K562 (cell line): ENCODE measurements at places on chromosomes 13 and 19. TPM values are rescaled to one million over a fixed set of nuclear protein-coding genes. Genes with fewer than 3 reads are reported as not detected.

DNA sequence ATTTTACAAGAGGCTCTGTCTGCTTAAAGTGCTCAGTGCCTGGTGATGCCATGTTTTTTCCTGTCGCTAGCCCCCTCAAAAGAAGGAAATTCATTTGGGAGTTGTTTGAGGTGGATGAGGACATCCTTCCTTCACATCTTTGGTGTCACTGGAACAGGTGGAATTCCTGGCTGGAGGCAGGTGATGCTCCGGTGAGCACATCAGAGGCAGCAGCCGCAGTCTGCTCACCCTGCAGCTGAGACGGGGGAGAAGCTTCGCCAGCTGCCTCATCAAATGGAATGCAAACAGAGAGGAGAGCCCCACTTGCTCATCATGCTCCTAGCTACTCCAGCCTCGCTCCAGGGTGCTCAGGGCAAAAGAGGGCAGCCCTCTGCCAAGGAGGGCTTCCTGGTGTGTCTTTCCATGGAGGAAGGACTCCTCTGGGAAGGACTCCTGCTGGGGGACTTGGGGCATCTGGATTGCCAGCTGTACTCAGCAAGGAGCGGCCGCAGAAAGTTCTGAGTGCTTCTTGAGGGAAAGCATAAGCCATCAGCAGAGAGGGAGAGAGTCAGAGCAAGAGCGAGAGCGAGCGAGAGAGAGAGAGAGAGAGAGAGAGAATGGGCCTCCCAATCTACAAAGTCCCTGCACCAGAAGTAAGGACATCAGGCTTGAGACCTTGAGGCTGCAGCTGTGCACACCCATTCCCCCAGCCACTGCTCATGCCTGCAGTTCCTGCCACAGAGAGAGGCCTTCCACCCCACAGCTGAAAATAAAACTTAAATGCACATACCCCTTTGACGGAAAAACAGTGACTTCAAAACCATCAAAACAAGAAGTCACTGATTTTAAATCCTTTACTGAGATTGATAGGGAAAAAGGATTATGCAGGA lies 74.3 kb upstream of the UBL3 start:
- DNase-seq: no peak

DNA sequence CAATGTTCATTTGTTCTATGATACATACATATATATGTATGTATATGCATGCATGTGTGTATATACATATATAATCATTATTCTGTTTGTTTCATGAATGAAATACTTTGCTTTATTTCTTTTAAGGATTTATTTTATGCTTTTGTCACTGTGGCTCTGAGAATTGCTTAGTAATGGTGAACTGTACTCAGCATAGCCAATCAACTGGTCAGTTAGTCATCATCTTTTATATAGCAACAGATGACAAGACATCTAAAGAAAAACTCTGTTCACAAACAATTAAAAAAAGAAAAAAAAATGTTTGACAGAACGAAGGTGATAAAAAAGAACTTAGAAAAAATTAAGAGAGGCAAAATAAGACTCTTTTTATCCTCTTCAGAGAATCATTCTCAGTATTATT lies 1440.3 kb downstream of the PCDH9 start:
- no peak for DNase-seq

DNA sequence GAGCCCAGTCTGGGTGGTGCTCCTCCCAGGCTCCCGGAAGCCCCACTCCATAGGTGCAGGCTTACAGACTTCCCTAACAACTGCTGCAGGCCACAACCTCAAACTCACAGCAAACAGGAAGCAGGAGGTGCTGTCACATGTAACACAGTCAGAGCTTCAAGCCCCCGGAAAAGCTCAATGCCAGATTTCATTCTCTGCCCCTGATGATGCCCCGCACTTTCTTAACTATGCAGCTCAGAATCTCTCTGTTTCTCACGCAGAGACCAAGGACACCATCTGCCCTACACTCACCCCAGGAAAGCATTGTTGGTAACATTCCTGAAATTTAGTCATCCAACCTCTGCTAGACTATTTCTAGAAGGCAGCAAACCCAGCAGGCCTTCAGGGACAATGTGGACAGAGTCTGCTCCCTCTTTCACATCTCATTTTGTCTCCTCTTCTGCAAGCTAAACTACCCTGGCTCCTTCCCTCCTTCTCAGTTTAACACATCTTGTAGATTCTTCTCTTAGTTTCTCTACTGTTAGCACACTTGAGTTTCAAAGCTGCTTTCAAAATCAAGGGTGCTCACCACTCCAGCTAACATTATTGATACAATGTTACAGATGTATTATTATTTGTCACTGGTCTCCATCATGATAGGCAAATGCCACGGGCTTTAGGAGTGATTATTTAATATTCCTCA lies 162.5 kb downstream of the KCTD12 start:
- DNase-seq: no peak

Gene FCER2
- total RNA-seq: 0.11 and 0.38 TPM in 2 replicates
